Uterus (tissue), 4 donors: ENCODE measurements at places on chromosomes 5 and 9. TPM values are rescaled to one million over a fixed set of nuclear protein-coding genes. Genes with fewer than 3 reads are reported as not detected.

Gene NOXA1
- 2.3 TPM for total RNA-seq

Gene GARIN3
- not detected for total RNA-seq

Gene TLX3
- not detected for total RNA-seq

Gene CHSY3
- 0.77 TPM for total RNA-seq

Gene ROPN1L
- total RNA-seq, result not detected

Gene BNC2
- 293 TPM for total RNA-seq

Gene IL6ST
- 321 TPM for total RNA-seq
